T-helper 2 cell (primary cell): ENCODE measurements at places on chromosomes 7 and 10.

DNA sequence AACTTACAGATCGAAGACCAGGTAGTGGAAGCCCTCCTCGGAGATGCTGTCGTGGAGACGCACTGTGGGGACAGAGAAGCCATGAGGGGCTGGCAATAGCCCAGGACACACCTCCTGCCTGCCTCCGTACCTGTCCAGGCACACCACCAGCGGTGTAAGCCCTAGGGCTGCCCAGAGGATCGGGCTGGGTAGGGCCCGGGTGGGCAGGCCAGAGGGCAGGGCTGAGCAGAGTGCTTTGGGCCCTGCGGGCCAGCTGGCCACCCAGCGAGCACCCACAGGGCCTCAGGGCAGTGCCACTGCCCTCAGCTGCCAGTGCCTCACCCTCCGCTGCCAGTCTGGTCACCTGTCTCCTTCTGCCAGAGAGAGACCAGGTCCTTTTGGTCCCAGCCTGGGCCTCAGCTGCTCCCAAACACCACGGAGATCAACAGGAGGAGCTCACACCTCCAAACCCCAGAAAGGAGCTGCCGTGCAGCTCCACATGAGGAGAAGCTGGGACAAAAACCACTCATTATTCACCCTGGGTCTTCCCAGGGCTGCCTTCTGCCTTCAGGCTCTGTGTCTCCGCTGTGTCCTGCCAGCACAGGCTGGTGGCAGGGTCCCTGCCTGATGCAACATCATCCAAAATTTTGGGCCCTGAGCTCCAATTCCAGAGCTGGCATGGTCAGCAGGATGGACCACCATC, 58.2 kb downstream of the YKT6 start:
- DNase-seq = no peak

GRCh38 chr7:113873554-113874151, 45.2 kb downstream of the PPP1R3A start:
- no peak for DNase-seq

- DNase-seq = no peak
Measured at GRCh38 chr7:127536394-127536691, 49.1 kb downstream of the GCC1 start.

GRCh38 chr7:30241767-30242166, 42.6 kb upstream of the ZNRF2 start:
- DNase-seq = no peak

DNA sequence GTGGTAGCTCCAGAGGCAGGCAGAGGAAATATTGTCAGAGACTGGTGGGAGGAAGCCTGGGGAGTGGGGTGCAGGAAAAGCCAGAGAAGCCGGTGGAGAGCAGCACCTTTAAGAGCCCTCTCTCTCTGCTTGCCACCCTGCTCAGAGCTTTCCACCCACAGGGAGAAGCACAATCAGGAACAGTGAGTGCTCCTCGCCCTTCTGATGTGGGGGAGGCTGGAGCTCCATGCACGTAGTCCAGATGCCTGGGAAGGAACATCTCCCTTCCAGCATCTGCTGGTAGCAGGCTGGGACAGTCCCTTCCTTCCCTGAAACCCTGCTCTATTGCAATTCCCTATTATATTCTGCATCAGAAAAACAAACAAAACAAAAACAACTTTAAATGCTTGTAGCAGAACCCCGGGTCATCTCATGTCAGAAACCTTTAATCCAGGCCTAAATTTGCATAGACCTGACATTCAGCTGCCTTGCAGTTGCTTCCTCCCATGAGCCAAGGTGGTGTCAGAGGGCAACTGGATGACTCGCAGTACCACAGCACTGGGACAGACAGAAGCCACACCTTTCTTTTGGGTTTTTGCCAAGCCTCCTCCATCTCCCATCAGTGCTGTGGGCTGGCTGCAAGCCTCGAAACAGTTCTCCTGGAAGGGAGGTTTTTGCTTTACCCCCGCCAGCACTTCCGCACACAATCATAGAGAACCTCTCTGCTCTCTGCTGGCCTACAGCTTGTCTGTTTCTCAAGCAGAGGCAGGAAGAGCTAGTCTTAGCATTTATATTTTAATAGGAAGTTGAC, 13.1 kb downstream of the AVPI1 start:
- DNase-seq = no peak

- DNase-seq = no peak
Measured at GRCh38 chr7:139531094-139531493, 7.6 kb downstream of the CLEC2L start.
